ENCODE measurements at places on chromosomes 12 and 14. TPM values are rescaled to one million over a fixed set of nuclear protein-coding genes. Genes with fewer than 3 reads are reported as not detected.

PRR4 gene
- total RNA-seq = 3.2 TPM

DNA sequence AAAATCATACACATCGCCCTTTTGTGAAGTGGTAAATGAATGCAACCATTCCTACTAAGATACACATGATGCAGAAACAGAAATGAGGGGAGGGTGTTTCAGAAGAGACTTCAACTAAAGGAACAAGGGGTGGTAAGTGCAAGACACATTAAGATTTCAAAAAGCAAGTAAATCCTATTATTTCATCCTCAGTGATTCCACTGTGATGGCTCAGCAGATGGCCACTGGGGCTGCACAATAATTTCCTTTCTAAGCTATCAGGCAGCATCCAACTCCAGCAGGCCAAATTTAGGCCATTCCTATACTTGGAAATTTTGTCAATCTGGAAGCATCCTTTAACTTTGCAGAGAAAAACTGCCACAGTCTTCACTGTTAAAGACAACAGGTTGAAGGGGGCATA, 272.4 kb downstream of the NELL2 start:
- no peak for DNase-seq
- peaks cover 40% of the 10 kb centered on the region for H3K36me3 ChIP-seq
- H3K4me1 ChIP-seq = peaks cover 6% of the 10 kb centered on the region
- no peak overlapping the region for H3K27ac ChIP-seq

- H3K36me3 ChIP-seq = no peaks in the 10 kb centered on the region
- no peak for DNase-seq
- H3K27ac ChIP-seq = no peak overlapping the region
- peaks cover 9% of the 10 kb centered on the region for H3K4me1 ChIP-seq
Measured at GRCh38 chr12:57168058-57168457, 20.6 kb upstream of the LRP1-AS start.

DNA sequence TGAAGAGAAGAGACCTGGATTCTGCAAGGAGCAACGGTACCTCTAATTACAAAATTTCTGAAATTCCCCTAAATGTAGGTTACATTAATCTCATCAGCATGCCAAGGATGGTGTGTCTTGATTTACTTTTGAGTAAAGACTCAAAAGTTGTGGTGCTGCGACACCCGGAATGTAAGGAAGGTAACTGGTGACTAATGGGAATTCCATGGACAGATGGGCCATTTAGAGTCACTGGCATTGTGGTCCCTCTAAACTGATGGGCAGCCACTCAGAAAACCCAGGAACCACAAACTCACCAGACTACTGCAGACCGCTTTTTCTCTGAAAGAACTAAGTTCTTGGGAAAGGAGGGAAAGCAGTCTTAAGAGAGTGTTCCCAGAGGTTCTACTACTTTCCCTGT, 32.8 kb downstream of the GRIN2B start:
- H3K4me1 ChIP-seq = no peaks in the 10 kb centered on the region
- H3K4me3 ChIP-seq = no peak overlapping the region
- no peak for DNase-seq
- no peaks in the 10 kb centered on the region for H3K36me3 ChIP-seq
- H3K27me3 ChIP-seq = peaks cover 3% of the 10 kb centered on the region
- H3K27ac ChIP-seq = no peak overlapping the region

DNA sequence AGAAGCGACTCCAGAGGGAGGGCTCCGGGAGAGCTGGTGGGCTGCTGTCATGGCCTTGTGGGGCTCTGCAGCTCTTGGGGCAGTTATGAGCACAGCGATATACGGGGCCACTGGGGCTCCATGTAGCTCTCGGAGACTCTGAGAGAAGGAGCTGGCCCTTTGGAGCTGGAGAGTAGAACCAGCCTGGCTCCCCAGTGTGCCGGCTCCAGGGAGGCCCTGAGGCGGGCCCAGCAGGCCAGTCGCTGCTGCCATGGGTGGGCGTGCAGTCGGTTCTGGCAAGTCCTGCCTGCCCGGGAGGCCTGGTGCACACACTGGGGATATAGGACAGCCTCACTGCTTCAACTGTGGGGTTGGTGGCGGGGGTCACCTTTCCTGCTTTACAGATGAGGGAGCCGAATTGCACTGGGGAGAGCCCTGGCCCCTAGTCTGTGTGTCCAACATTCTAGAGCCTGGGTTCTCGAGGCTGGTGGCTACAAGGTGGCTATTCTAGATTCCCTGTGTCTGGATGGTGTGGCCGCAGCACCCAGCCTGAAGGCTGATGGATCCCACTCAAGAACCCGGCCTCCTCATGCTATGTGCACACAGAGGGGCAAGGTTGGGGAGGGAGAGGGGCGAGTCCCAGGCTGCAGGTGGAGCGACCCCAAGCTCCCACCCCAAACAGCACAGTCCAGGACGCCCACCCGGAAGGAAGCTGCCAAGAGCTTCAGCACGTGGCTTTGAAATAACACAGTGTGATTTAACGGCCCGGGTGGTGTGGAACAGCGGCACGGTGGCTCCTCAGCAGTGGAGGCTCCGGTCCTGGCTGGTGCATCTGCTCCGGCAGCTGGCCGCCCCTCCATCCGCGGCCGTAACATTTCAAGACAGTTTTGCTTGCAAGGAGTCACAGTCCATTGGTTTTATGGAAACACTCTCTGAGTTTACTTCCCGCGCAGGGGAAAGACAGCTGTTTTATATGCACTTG, 188.3 kb upstream of the C14orf180 start:
- DNase-seq = no peak
- H3K4me1 ChIP-seq = peaks cover 61% of the 10 kb centered on the region
- H3K4me3 ChIP-seq = no peak overlapping the region
- no peaks in the 10 kb centered on the region for H3K27me3 ChIP-seq
- peak overlapping the region; percentile 50 for H3K27ac ChIP-seq

DNA sequence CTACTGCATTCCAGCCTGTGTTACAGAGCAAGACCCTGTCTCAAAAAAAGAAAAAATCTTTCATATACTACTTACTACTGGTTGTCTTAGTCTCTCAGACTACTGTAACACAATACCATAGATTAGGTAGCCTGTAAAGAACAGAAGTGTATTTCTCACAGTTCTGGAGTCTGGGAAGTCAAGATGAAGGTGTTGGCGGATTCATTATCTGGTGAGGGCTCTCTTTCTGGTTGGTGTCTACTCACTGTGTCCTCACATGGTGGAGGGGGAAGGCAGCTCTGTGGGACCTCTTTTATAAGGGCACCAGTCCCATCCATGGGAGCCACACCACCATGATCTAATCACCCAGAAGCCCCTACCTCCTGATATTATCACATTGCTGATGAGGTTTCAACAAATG, 14.4 kb downstream of the WDR20 start:
- no peak overlapping the region for H3K27ac ChIP-seq
- H3K4me1 ChIP-seq = peaks cover 37% of the 10 kb centered on the region
- no peak overlapping the region for H3K4me3 ChIP-seq
- no peak for DNase-seq
